Adipocyte (in vitro differentiated cells): ENCODE measurements at places on chromosomes 7 and 10.
A peak's percentile ranks its signal among the peaks of the same experiment; 100 is the strongest.

- no peak for DNase-seq
Observed at GRCh38 chr10:86335831-86336230, 30.8 kb downstream of the GRID1 start.

DNA sequence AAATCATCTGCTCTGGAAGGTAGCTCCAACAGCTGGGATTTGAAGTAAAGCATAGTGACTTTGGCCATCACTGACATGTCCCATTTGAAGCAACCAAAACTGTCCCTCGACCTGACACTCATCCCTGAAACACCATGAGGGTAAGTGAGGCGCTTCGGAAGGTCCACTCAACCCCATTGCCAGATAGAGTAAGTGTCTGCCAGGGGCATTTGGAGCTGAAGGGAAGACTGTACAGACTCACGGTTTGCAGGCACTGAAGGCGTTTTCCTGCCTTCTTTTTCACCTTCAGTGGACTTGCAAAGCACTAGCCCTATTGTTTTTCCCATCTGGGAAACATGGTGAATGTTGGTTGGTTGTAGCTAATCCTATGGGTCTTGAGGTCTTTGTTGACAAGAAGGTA, 57.6 kb downstream of the IKZF1 start:
- no peak for DNase-seq

DNA sequence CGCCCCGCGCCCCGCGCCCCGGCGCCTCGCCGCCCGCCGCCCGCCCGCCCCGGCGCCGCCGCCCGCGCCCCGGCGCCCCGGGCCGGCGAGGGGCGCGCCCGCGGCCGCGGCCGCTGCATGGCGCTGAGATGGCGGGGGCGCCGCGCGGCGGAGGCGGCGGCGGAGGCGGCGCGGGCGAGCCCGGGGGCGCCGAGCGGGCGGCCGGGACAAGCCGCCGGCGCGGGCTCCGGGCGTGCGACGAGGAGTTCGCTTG, 174 bp downstream of the ADCY1 start:
- no peak for DNase-seq

- DNase-seq, result no peak
Observed at GRCh38 chr10:133372507-133372906, 647 bp downstream of the ECHS1 start.

DNA sequence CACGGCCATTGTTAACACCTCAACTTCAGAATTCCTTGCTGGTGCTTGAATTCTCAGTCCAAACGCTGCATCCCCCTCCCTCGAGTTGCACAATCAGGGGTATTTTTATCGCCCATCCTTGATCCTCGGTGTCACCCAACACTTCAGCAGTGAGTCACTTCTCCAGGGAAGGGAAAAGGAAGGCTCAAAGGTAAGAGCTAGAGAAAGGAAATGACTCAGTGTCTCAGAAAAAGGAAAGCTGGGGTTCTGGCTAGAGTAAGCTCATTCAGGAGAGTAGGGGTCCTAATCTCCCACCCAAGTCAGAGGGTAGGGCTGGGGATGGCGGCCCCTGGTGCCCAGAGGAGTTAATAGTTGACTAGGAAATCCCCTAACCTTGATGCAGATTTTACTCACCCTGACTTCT, 39.8 kb upstream of the TRIM8 start:
- DNase-seq, result peak; percentile 67

DNA sequence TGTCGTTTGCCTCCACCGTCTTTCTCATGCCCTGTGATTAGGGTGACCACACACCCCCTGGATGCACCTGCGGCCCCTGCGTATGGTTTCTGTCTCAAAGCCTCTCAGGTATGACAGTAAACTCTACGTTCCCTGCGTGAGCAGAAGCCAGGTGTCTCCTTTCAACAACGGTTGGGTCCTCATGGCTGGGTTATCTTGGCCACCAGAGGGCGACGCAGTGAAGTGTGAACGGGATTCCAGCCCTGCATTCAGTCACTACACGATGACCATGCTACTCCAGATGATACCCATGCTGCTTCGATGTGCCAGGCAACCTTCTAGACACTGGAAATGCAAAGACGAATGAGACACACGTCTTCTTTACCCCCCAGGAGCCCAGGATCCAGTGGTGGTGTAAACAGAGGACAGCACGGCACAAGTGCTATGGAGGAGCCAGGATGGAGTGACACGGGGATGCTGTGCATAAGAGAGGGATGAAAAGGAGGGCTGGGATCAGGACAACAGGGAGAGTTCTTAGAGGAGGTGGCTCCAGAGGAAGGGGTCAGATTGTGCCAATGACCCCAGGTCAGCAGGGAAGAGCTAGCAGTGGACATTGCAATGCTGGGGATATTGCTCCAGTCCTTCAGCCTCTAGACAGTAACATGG, 228.1 kb upstream of the PFKP start:
- DNase-seq, result peak; percentile 3

DNA sequence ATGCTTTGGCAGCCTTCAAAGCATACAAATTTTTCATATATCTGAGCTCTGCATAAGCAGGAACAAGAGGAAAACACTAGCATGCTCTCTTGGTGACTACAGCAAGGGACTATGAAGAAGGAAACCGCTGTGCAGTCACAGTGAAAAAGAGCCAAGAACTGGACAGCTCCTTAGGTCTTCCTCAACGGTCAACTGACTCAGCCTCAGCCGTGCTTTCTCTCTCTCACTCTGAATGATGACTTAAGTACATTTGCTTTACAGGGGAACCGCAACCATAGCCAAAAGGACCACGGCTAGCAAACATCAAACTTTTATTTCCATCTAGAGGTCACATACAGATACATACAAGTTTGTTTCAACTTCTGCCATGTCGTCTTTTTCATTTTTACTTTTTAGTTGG, 69.9 kb downstream of the HYCC1 start:
- DNase-seq, result peak; percentile 46

DNA sequence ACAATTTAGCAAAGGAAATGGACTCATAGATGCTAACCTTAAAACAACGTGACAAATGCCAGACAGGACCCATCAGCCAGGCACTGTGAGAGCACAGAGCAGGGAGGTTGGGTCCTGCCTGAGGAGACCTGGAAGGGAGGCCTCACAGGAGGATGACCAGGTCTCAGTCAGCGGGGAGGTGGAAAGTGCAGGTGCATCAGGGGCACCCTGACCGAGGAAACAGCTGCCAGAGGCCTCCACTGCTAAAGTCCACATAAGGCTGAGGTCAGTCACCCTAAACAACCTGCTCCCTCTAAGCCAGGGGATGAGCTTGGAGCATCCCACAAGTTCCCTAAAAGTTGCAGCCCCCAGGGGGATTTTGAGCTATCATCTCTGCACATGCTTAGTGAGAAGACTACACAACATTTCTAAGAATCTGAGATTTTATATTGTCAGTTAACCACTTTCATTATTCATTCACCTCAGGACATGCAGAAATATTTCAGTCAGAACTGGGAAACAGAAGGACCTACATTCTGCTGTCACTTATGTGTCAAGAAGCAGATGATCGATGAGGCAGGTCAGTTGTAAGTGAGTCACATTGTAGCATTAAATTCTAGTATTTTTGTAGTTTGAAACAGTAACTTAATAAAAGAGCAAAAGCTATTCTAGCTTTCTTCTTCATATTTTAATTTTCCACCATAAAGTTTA, 157.6 kb upstream of the LANCL2 start:
- no peak for DNase-seq

GRCh38 chr7:4613846-4614548, 68.1 kb upstream of the FOXK1 start:
- DNase-seq, result peak; percentile 79

DNA sequence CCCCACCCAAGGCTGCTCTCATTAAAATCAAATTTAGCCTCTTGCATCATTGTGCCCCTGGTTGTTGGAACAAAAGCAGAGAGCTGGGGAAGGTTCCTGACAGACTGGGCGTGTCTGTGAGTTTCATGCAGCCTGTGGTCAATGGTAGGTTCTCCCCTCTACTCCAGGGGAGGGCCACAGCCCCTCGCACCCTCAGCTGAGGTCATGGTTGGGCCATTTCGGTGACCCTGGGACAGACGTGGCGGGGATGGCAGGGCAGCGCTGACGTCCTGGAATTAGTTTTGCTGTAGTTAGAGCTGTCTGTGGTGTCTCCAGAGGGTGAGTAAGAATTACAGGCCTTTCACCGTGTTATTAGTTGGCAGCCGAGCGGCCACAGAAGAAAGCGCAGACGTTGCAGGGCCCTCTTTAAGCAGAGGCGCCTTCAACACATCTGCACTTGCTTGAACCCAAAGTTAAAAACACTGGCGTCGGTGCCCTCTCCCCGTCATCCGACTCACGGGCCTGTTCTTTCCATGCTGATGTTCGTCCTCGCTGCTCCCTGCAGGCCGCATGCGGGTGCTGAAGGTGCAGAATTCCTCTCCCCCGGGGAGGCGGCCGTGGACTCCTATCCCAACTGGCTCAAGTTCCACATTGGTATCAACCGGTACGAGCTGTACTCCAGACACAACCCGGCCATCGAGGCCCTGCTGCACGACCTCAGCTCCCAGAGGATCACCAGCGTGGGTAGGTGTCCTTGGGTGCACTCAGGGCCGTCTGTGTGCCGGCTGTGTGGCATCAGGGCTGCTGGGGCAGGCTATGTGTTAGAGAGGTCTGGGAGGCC, 2.8 kb downstream of the FAM20C start:
- peak; percentile 69 for DNase-seq

- no peak for DNase-seq
Observed at GRCh38 chr10:6518791-6519429, 61.2 kb downstream of the PRKCQ start.

GRCh38 chr7:106679153-106679931, 18.4 kb upstream of the CCDC71L start:
- peak; percentile 15 for DNase-seq

- DNase-seq, result no peak
Observed at GRCh38 chr10:131155876-131156230, 155.7 kb downstream of the TCERG1L start.

DNA sequence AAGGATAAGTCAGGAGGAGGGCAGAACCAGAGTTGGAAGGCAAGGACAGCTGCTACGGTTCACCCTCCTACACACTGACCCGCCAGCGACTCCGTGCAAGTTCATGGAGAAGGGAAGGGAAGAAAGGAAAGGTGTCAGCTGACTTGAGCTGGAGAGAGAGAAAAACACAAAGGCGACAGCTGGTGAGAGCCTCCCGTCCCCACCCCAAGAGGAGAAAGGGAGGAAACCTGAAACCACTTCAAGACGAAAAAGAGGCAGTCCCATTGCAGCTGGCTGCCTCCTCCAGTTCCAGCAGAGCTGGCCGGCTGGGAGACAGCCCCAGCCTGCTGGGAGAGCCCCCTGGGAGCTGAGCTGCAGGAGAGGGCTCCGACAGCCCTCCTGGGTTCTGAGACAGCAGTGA, 75.2 kb downstream of the PARD3 start:
- peak; percentile 87 for DNase-seq

DNA sequence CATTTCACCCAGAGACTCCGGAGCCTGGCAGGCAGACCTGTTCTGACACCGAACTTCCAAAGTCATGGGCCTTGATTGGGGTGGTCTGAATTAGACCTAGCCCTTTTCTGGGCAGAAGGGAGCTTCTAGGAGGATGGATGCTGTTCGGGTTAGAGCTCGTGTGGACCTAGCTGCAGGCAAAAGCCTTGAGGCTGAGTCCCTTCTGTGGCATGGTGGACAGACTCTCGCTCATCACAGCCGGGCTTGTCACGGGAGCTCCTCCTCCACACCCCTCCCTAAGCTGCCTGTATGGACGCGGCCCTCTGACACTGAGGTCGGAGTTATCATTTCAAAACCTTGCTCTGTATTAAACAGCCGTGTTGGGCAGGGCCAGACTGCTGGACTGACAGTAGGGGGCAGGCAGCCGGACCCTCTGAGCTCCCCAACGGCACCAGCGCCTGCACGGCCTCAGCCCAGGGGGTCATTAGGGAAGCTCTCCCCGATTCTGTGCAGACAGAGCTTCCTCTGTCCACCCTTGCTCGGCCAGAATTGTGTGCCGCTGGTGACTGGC, 2.2 kb downstream of the IRF5 start:
- no peak for DNase-seq

GRCh38 chr10:130246113-130246512, 109.9 kb downstream of the GLRX3 start:
- DNase-seq, result no peak

DNA sequence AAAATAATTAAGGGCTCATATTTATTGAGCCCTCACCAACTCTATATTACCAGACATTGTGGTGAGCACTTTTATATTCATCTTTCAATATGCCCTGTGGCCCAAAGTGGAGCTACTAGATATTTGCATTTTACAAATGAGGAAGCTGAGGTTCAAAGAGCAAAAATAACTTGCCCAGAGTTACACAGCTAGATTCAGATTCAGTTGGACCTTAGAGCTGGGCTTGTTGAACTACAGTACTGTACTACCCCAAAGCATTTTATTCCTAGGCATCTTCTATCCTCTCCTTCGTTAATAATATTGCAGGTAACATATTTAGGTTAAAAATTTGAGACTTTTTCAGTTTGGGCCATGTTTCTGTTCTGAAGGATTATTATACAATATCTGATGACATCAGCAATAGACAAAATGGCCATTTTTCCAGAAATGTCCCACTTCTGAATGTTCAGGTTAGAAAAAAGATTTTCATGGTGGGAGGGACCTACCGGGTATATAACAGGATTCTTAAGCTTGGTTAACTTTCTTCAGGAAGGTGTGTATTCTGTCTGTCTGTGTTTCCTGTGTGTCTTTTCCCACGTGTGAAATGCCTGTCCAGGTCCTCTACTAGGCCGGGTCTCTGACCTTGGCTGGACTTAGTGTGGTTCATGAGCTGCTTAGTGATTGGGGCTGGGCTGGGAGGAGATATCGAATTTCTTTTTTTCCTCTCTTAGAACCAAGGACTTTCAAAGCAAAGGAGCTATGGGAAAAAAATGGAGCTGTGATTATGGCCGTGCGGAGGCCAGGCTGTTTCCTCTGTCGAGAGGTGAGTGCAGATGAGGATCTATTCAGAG, 13.6 kb downstream of the PRXL2A start:
- no peak for DNase-seq

- DNase-seq, result peak; percentile 79
Observed at GRCh38 chr10:26725837-26726727, 28.6 kb downstream of the PDSS1 start.

DNA sequence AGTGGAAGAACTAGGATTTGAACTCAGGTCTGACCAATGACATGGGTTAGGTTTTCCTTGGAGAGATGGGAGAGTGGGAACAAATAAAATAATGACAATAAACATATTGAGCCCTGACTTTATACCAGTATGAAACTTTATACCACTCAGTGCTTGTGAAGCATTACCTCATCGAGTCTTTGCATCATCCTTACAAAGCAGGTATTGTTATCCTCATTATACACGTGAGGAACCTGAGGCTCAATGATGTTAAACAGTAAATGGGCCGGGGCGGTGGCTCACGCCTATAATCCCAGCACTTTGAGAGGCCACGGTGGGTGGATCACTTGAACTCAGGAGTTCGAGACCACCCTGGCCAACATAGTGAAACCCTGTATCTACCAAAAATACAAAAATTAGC, 47.7 kb downstream of the HHEX start:
- DNase-seq, result no peak

GRCh38 chr7:2873686-2874551, 29.8 kb upstream of the GNA12 start:
- DNase-seq, result peak; percentile 73
